ENCODE measurements at places on chromosomes 7 and 10.

DNA sequence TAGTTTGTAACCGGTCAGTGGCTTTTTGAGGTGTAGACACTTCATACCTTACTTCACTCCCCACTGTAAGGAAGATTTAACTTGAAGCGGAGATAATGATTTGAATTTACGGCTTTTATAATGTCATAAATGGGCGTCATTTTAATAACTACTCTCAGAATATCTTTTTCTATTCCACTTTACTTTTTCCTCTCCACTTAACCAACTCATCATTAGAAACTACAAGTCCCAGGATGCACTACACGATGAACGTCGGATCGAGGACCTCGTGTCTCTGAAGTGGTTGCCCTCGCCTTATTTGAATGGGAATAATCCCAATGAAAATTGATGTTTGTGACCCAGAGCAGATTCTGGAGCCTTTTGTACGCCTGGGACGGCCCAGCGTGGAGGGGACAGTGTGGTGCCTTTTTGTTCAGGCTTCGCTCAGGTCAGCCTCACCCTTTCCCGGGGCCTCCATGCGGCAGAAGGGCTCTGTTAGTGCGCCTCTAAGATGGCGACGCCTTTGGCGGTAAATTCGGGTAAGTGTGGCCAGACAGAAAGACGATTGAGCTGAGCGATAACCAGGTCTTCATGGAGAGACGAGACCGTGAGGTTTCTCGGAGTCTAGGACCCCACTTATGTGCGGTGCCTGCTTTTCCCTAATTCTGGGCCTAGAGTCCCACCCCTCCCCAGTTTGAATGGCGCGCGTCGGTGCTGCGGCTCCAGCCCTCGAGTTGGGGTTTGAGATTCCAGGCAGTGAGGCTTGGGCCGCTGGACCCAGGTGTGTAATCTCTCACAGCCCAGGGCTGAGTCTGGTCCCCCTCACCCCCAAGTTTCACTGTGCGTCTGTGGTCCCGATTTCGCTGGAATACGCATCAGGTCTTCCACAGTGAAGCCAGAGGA, at the start of gene NUP205:
Gene NUP205, plus strand, starts transcription at position 463 of the 882 bp plus-strand sequence. Its CDS starts 28 bp downstream, at position 491.
- DNase-seq: peak; percentile 76

GRCh38 chr10:7622969-7623368, 43.8 kb downstream of the ITIH5 start:
- DNase-seq: peak; percentile 60

GRCh38 chr10:125926247-125926646, 29.9 kb downstream of the FANK1 start:
- DNase-seq: no peak

- DNase-seq: no peak
Measured at GRCh38 chr7:140723006-140723405, 26.5 kb downstream of the NDUFB2 start.

- DNase-seq: no peak
Measured at GRCh38 chr7:100865938-100866728, 1.1 kb upstream of the TRIP6 start.

GRCh38 chr10:75094465-75094864, 17.0 kb upstream of the SAMD8 start:
- DNase-seq: no peak

DNA sequence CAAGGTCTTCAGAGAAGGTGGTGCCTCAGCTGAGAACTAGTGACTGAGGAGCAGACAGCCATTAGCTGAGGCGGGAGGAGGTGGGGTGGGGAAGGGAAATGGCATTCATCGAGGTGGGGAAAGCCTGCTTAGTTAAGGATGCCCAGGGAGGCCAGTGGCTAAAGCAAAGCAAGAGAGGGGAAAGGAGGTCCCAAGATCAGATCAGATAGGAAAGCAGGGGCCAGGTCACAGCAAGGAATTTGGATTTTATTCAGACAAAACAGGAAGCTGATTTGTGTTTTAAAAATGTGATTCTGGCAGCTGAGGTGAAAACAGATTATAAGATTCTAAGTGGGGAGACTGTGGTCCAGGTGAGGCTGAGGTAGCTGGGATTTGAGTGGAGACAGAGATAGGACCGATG, 45.8 kb downstream of the CNNM1 start:
- no peak for DNase-seq

GRCh38 chr10:7306147-7306546, 104.7 kb downstream of the SFMBT2 start:
- no peak for DNase-seq

- DNase-seq: no peak
Measured at GRCh38 chr10:26381986-26382385, 56.2 kb upstream of the APBB1IP start.

DNA sequence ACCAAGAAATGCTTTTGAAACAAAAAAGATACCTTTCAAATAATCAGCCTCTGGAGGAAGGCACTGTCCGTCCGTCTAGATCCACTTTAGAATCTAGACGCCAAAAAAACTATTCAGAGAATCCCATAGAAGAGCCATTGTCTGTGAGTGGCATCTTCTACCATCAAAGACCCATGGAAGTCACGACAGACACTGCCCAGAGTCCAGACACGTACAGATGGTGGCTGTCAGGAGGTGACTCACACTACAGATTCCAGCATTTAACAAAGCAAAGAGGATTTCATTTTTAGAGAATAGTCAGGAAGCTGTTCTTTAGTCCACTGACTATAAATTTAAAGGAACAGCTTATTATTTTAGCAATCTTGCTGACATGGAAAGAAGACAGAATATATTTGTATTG, 11.7 kb downstream of the C1QL3 start:
- DNase-seq: no peak

- no peak for DNase-seq
Measured at GRCh38 chr10:18240185-18240882, 100.1 kb downstream of the CACNB2 start.

- DNase-seq: no peak
Measured at GRCh38 chr7:6359734-6360133, 87.3 kb upstream of the CYTH3 start.

GRCh38 chr7:128915271-128915819, 4.8 kb upstream of the KCP start:
- no peak for DNase-seq

DNA sequence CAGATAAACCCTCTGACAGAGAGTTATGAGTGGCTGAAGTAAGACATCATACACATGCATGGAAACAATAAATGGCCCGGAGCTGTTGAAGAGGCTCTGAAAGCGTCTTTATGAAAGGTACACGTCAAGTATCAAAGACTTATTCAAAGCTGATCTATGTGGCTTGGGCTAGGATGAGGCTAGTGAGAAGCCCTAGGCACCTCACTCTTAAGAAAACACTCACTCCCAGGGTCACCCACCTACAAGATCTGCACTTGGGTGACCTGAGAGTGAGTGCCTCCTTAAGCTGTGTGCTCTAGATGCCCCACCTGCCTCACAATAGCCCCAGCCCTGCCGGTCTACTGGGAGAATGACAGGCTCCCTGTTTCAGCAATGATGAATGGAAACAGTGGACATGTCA, 1.1 kb upstream of the GIMAP1 start:
- no peak for DNase-seq

DNA sequence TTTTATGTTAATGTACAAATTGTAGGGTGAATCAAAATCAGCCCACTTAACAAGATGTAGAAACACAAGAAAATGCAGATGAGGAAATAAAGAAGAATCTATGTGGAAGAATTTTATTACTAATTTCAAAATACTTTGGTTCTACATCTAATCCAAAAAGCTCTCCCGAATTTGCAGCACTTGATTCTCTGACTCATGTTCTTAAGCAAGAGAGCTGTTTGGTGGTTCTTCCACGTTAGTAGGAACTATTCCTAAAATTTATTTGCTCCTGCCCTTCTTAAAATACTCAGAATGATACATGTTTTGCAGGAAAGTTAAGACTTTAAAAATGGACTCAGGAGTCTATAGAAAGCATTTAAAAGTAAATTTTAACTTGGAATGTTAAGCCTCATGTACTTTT, 91.8 kb downstream of the ZMYND11 start:
- DNase-seq: no peak

DNA sequence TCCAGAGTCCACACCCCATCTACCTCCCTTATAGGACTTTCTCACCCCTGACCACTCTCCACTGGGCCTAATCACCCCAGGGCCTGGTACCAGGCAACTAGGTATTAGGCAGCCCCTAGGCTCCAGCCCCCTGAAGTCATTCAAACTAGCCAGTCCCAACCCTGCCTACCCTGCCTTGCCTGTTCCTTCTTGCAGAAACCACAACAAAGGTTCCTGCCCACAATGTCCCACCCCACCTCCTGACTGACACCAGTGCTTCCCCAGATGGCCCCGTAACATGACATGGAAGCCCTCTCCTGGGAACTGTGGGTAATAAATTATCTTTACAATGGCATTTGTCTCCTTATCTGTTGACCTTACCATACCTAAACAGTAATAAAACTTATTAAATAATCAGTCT, 100.6 kb upstream of the PDE1C start:
- no peak for DNase-seq

DNA sequence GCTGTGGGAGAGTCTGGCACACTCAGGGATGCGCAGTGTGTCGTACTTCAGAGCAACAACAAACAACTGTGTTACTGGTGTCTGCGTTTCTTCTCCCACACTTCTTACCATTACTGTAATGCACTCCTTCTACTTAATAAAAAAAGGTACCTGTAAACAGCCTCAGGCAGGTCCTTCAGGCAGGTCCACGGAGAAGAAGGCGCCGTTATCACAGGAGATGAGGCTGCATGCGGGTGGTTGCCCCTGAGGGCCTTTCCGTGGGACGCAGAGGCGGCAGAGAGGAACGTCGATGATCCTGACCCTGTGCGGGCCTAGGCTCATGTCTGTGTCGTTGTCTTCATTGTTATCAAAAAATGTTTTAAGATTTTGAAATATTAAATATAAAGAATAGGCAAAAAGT, 29.4 kb downstream of the NKX6-2 start:
- no peak for DNase-seq

DNA sequence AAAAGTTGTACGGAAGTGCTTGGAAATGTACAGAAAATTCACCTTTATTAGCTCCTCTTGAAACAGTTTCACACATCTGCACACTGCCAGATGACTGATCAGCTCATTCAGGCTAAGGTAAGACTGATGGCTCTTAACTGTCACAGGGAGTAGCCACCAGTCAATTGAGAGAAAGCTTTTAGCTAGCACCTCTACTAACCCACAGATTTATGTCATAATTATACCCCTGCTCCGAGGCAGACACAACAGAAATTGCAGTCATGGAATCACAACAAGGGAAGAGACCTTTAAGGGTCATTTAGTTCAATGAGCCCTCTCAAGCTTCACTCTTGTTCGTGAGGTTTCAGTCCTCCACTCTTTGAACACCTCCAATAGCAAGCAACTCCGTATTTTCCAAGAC, 235.4 kb downstream of the TRIL start:
- no peak for DNase-seq

GRCh38 chr10:7559386-7559785, 107.4 kb downstream of the ITIH5 start:
- DNase-seq: no peak

DNA sequence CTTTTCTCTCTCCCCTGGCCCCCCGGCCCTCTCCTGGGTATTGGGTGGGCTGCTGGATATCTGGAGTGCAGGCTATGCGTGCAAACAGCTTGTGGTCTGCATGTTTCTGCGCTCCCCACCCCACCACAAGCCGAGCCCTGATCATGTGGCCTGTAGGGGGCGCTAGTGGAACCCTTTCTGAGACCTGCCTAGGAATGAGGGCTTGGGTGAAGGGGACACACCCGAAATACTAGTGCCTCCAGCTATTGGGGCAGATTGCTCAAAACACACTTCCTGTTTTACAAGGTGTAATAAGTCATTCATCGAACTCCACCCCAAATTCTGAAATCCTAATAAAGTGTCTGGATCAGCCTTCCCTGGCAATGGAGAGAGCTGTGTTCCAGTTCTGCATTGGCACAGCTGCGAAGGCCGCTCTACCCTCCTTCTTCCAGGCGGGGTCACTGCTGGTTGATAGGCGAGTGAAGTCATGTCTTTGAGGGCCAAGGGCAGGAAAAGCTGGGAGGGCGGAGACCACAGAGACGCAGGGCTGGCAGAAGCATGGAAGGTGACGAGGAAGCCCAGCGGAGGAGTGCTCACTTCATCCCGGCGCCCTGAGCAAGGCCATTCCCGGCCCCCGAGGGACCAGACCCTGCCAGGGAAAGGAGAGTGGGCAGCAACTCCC, 19.8 kb upstream of the PRRT4 start:
- DNase-seq: peak; percentile 80

- DNase-seq: no peak
Measured at GRCh38 chr10:132469197-132469884, 68.2 kb upstream of the INPP5A start.

- DNase-seq: no peak
Measured at GRCh38 chr7:37516664-37517063, 68.0 kb upstream of the ELMO1 start.

DNA sequence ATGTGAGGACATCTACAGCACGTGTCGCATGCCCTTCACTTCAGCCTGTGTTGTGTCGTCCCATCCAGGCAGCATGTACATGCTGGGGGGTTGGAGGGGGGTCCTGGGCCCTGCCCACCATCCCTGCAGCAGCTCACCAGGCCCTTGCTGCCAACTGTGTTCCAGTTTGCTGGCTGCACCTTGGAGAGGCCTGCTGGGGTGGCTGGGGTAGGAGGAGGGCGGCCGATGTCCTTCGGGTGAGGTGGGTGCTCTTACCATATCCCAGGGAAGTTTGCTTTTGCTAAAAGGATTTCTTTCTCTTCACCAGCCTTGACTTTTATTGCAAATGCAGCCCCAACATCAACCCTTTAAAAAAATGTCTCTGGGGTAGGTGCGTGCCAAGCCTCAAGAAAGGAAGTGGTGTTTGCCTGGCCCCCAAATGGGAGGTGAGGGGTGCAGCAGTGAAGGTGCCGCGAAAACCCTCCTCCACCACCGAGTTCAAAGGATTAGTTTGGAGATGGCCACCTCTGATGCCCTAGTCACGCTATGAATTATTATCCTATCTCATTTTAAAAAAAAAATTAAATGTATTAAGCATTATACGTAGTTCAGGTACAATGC, 165.8 kb upstream of the KLF6 start:
- no peak for DNase-seq

DNA sequence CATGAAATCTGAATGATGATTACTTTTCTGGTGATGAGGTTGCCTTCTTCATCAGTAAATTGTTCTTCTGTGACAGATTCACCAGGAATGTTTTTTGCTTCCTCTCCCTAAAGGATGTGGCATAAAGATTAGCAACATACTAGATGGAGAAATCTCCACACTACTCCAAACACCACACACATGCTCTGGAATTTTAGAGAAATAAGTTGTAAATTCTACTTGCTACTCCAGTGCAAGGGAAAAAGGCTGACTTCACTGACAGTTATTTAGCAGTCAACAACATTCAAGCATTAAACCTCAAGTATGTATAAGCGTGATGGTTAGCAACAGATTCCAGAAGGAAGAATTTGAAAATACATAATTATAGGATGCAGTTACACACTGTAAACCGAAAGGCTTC, 137.9 kb upstream of the CCDC6 start:
- no peak for DNase-seq

DNA sequence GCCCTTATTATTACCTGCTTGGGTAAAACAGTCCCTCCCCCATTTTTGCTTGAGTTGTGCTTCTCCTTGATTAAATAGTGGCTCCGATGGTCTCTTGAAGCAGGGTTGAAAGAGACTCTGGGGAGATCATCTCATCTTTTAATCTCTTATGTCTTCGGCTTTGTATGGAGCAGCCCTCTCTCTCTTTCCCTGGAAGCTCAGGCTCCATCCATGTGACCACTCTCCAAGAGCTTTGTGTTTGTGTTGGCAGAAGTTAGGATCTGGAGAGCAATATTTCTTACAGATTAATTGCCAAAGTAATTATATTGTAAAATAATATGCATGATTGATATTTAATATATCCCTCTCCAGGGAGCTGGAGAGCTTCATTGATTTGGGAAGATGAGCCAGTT, 76.9 kb downstream of the LRRC4 start:
- DNase-seq: no peak

GRCh38 chr10:22222236-22223190, 4.7 kb upstream of the EBLN1 start:
- DNase-seq: no peak

GRCh38 chr10:68899186-68899745, 1.8 kb upstream of the DDX50 start:
- DNase-seq: no peak

All from iPS-NIHi11 (cell line).